ENCODE measurements at places on chromosomes 6 and 20.

DNA sequence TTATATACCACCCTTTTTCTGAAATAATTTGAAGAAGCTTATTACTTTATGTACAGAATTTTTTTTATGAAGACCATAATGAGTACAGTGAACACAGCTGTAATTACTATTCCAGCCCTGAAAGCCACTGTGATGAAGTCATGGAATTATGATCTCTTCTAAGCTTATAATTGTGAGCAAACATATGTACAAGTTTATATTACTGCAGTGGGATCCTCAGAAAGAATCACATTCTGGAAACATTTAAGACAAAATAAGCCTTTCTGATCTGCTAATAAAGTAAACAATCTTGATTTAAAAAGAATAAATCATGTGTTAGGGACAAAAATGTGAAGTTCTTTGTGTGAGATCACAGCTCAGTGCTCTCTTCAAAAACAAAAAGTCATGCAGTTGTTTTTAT is 560.4 kb downstream of the CD109 start:
- no peak for DNase-seq

DNA sequence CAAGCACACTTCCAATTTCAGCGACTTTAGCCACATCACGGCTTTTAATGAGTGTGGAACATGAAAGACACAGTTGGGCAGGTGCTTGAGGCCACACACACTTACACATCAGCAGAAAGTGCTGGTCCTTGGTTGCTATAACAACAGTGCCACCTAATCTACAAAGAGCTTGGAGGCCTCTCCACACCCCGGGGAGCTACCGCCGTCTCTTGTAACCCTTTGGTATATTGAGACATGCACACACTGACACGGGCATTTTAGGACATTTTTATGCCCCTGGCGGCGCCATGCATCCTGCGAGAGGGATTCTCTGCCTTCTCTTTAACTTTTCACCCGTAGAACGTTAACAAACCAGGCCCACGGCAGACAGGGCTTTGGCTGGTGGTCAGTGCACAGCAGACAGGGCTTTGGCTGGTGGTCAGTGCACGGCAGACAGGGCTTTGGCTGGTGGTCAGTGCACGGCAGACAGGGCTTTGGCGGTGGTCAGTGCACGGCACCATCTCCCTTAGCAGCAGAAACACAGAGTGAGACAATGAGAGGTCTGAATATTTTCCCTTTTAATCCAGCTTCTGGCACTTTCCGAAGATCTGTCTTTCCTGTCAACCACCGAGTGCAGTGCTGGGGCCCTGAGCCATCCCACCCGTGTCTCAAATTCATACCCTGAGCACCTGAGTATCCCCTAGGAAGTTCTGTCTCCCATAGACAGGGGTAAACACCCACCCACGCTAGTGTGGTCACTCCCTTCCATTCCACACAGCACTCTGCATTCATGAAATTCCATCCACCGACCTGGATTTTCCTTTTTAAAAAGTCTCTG is 116.6 kb upstream of the RPS6KA2 start:
- DNase-seq: no peak

DNA sequence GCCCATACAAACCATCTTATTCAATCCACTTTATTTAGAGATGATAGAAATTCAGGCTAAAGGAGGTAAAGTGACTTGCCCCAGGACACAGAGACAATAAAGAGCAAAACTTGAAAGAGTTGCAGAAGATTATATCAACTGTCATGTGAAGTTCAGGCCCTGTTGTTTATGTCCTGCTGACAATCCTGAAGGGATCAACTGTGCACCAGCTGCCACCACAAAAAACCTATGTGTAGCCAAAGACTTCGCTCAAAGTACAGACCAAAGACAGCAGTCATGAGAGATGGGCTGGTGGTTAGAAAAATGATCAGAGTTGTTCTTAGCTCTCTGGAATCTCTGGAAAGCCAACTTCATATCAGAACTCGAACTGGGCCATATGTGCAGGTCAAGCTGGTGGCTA is 16.0 kb upstream of the CITED2 start:
- no peak for DNase-seq

- DNase-seq: no peak
Observed at GRCh38 chr6:144786825-144787224, 501.7 kb downstream of the UTRN start.

DNA sequence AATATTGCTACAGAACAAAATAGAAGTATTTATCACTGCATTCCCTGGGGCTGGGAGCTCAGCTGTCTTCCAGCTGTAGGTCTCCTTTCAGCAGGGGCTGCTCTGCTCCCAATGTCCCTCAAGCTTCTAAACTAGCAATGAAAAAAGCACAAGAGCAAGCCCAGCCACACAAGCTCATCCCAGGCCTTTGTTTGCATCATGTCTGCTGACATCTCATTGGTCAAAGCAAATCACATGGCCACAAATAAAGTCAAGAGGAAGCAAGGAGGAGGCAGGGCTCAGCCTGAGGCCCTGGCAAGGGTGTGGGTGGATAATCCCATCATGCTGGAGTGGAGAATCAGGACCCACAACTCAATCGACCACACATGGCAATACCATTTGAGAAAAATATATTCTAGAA is 2.2 kb upstream of the BFSP1 start:
- no peak for DNase-seq

- DNase-seq: peak; percentile 11
Observed at GRCh38 chr6:138944412-138944811, 43.6 kb downstream of the REPS1 start.

DNA sequence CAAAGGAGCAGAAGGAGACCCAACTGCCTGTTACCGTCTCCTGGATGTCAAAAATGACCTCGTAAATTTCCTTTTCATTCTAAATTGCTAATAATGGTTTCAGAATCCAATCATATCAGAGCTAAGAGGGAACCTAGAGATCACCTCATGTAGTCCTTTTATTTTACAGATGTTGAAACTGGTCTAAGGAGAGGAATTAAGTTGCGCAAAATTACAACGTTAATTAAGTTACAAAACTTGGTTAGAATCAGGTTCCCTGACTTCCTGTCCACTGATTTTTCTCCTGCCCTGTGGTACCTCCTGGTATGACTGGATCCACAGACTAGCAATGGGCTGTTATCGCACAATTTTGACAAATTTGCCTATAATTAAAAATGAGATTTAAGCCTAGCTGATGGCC is 9.0 kb upstream of the STK38 start:
- DNase-seq: no peak

- no peak for DNase-seq
Observed at GRCh38 chr6:132684272-132684671, 25.3 kb upstream of the TAAR1 start.

- no peak for DNase-seq
Observed at GRCh38 chr6:131924881-131925474, 26.2 kb downstream of the CCN2 start.

DNA sequence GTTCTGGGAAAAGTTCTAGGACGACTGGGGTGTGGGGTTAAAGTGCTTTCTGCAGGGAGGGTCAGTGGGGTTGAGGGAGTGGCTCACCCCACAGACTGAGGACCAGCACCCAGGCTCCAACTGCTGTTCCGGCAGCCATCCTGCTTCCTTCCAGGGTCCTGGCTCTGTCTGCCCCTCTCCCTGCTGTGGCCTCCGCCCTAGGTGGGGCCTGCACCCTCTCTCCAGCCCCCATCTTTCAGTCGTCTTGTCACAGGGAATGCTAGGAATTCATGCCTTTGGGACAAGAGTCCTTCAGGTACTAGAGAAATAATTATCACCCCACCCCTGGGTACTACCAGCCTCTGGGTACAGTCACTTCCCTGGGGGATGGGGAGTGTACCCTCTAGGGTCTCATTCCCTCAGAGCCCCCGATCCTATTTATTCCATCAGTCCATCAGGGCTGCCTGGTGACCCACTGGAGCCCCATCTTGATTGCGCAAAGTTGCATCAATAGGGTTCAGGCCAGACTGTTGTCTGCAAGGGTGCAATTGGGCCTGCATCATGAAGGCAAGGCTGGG is at the start of gene AGER:
Gene AGER (minus strand): TSS at position 170 of the 557 bp plus-strand sequence. CDS start 31 bp downstream, at position 139.
- no peak for DNase-seq

- no peak for DNase-seq
Observed at GRCh38 chr6:160122744-160123143, 1.1 kb downstream of the SLC22A1 start.

DNA sequence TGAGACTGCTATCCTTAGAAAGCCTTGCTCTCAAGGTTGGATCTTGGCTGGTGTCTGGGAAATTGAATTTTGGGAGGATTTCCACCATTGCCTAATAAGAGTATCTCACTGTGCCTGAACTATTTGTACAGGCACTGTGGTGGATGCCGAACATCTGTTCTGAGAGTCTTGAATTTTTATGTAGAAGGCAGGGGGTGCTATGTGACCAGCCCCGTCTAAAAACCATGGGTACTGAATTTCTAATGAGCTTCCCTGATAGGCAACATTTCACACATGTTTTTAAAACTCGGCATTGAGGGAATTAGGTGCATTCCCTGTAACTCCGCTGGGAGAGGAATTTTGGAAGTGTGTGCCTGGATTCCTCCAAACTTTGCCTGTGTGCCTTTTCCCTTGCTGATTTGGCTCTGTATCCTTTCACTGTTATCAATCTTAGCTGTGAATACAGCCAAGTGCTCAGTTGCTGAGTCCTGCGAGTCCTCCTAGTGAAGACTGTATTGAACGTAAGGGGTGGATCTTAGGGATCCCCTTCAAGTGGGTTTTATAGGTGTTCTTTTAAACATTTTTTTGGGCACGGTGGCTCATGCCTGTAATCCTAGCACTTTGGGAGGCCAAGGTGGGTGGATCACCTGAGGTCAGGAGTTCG is 27.6 kb upstream of the SCAF8 start:
- DNase-seq: no peak

- DNase-seq: no peak
Observed at GRCh38 chr6:37302086-37302686, 44.2 kb upstream of the TMEM217 start.

GRCh38 chr20:40416274-40416673 is 272.8 kb downstream of the MAFB start:
- no peak for DNase-seq

DNA sequence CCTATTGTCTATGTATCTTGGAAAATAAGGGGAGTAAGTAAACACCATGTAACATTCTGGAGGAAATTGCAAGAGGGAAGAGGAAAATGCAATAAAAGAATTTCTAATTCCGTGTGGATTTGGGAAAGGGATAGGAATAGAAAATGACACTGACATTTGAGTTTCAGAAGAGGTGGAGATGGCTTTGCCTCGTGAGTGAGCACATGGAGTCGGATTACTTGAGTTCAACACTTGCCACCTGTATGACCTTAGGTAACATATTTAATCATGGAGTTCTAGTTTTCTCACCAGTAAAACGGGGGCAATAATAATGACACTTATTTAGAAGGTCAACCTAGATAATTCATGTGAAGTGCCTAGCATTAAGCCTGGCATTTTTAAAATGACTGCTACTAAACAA is 10.8 kb upstream of the PBOV1 start:
- DNase-seq: no peak

DNA sequence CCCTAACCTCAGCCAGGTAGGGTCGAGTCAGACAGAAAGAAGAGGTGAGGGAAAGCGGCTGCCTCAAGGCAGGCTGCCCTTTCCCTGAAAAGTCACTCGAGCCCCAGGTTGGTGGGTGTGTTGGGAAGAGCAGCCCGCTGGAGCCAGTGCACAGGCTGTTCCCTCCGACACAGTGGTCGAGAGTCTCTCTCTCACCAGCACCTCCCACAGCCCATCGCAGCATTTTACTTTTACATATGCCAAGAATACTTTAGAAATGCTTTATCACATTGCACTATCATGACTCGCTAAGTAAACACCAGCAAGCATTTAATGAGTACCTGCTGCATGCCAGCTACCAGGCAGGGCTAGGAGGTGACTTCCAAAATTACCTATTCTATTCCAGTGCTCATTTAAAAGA is 1.7 kb downstream of the PRPH2 start:
- DNase-seq: no peak

DNA sequence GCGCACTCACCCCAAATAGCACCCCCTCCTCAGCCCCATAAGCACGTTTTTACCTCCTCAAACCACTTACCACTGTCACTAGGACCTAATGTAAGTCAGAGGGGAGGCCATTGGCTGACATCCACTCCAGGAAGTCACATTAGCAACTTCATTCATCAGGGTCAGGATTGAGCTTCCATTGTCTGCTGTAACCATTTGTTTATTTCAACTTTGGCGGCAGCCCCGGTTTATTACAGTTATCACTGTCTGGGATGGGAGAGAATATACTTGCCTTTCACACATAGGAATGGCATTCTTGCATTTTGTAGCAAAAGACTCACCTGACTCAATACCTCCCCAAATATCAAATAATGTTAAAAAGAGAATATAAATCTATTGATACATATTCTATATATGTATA is 38.3 kb downstream of the MAFB start:
- DNase-seq: no peak

DNA sequence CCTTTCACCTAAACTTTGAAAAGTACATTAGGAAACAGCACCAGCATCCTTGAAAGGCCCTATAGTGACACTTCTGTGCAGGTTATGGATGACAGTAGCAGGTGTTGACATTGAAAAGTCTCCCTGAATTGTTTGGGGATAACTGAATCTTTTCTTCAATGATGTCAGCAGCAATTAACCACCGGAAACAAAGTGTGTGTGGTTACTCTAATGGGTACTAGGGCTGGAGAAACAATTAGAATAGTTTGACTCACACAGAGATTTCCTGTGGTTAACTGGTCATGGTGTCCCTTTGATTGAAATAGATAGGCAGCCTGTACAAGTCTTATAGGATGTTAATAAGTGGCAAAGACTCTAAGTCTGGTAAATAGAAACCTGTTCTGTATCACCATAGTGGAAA is 189.1 kb downstream of the TBX18 start:
- DNase-seq: no peak

- no peak for DNase-seq
Observed at GRCh38 chr6:84554706-84555105, 209.7 kb downstream of the TBX18 start.

DNA sequence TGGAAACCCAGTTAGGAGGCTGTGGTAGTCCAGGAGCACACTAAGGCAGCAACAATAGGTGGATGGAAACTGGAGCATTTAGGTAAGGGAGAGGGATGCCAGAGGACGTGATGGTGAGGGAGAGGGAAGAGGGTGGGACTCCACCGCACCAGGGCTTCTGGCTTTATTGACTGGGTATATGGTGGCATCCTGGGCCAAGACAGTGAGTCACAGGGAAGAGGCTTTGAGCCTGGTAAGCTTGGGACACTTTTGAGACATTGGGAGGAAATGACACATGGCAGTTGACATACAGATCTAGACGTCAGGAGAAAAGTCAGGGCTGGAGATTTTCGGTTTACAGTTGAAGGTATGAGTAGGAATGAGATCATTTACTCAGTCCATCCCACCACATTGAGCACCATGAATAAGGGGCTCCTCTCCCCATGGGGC is 14.9 kb downstream of the NT5E start:
- DNase-seq: no peak

GRCh38 chr20:52864916-52865605 is 107.1 kb upstream of the TSHZ2 start:
- no peak for DNase-seq
